ENCODE measurements at places on chromosomes 13 and 19. TPM values are rescaled to one million over a fixed set of nuclear protein-coding genes. Genes with fewer than 3 reads are reported as not detected.

Gene ZNF536
- polyA plus RNA-seq = not detected

DNA sequence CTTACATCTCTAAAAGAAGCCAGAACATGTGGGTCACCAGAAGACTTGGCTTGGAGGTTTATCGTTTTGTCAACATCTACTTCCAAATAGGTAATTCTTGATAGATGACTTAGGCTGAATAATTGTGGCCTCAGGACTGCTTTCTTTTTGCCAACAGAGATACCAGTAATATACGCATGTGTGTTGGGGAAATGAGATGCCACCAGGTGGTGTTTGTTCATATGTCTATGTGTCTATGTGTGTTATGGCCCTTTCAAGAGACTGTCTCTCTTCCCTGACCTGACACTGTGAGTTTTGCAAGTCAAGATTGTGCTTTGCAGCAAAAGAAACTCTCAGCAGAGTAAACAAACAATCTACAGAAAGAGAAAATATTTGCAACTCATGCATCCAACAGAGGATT, 31.6 kb upstream of the METTL21C start:
- no peak for DNase-seq

DNA sequence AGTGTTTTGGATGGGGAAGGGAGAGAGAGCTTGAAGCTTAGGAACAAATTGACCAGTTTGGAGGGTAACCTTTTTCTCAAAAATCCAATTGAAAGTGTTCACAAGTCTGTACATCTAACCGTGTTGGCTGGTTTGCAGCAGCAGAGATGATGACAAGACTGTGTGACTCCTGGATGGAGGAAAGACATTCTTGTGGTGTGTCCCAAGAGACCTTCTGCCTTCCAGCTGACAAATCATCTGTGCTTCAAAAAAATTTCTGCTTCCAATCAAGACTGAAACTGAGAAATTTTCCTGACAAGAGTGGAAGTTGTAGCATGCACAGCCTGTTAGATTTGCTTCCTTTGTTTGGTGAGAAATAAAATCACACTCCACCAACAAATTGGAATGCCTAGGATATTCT, 56.2 kb downstream of the LACC1 start:
- no peak for DNase-seq

DNA sequence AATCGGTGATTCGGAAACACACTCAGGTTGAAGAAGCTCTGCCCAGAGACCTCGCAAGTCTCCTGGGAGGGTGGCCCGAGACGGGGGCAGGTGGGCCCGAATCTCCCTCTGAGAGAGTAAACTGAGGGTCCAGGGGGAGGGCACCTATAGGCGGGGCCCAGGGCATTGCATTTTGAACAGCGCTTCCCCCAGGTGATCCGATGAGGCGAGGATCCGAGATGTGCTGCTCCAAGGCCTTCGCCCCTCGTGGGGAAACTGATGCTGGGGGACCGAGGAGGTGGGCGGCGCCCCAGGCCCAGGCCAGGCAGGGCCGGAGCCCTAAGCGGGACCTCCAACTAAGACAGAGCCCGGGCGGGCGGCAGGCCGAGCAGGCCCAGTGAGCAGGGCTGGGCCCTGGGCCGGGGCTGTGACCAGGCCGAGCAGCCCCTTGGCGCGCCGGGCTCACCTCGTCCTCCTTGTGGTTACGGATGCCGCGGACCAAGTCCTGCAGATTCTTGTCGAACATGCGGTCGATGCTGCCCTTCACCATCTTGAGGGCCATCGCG, 500 bp downstream of the AP3D1 start:
- no peak for DNase-seq

DNA sequence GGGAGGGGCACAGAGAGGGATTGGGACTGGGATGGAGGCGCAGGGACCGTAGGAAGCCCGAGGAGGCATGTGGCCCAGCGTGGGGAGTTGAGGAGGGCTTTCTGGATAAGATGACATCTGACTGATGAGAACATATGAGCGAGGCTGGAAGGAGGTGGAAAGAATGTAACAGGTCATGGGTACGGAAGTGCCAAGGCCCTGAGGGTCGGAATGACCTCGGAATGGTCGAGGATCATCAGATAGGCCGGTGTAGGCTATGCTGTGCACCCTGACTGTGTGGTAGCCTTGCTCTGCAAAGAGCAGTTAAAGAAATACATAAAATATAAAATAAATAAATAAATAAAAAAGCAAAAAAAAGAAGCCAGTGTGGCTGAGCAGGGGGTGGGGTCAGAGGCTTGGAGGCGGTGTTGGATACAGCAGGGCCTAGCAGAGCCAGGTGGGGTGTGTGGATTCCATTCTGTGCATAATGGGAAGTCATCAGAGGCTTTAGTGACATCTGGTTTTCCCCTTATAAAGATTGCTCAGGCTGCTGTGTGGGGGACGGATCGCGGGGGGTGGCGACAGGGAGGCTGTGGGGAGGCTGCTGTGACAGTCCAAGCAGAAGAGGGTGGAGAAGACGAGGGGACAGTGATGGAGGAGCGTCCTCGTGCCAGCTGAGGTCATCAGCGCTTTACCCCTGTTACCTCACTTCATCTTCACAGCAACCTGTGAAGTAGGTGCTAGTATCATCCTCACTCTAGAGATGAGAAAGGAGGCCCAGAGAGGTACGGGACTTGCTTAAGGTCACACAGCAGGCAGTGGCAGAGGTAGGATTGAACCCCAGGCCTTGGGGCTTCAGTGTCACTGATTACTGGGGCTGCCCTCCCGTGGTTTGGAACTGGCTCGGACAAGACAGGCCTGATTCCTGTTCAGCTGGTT, 5.0 kb downstream of the PAK4 start:
- no peak for DNase-seq
